ENCODE measurements at places on chromosomes 5 and 9.

DNA sequence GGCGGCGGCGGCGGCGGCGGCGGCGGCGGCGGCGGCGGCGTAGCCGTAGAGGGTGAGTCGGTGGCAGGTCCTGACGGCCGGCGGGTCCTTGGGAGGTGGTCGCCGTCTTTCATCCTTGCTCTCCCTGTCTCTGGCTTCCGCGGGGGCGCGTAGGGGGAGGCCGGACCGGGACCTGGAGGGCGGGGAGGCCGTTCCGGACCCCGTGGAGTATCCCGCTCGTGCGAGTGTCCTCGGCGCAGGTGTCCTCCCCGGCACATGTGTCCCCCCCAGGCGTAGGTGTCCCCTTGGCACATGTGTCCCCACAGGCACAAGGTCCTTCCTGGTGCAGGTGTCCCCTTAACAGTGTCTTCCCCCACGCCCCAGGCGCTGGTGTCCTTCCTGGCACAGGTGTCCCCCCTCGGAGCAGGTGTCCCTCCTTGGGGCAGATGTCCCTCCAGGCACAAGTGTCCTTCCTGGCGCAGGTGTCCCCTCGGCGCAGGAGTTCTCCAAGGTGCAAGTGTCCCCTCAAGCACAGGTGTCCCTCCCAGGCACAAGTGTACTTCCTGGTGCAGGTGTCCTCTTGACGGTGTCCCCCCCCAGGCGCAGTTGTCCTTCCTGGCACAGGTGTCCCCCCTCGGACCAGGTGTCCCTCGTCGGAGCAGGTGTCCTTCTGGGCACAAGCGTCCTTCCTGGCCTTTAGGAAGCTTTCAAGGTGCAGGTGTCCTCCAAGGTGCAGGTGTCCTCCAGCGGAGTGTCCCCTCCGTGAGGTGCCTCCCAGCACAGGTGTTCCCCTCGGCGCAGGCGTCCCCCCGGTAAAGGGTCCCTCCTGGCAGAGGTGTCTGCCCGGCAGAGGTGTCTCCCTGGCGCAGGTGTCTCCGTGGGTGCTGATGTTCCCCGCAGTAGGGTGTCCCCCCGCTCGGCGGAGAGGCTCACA is 519 bp downstream of the EXOC3 start:
- DNase-seq: no peak

GRCh38 chr9:134891713-134892112 is 11.1 kb downstream of the FCN2 start:
- DNase-seq: no peak

DNA sequence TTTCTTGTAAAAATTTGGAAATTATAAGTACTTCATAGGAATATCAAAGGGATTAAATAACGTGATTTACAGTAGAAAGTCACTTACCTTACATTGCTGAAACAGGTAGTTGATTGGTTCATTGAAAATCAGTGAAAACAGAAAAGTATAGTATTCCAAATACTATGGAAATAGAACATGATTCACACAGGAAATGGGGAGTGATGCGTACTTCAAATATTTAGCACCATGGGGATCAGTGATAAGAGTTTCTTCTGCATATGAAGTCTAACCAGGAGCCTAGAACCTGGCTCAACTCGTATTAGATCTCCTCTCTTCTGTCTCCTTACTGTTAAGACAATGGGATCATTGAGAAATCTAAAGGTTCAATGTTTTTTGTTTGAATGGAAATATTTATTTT is 133.3 kb downstream of the FAM174A start:
- no peak for DNase-seq

DNA sequence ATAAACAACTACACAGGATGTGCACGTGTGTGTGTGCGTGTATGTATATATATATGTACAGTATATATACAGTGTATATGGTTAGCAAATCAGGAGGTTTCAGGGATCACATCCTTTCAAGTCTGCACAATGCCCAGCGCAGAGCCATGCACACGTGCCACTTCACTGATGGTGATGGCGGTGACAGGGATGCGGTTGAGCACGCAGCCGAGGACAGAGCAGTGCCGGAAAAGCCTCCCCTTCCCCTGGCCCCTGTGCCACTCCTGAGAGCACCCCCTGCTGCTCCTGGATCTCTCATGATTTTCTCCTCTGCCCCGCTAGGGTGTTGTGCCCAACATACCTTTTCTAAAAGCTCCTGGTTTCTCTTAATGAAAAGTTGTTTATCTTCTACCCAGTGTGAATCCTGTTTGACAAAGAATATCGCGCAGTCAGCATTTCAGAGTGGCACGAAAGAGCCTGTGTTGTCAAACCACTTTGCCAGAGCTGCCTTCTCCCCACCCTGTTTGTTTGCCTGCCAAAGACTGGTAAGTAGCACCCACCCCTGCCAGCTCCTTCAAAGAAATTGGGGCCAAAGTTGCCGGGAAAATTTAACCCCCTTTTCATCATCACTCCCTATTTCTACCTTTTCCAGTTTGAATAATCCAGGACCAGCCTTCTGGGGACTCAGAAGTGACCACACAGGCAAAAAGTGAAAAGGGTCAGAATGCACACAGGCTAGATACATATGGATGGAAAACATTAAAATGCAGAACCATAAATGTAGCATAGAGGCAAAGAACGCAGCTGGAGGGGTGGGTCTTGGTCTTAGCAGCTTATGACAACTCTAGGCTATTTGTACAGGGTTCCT is 126.2 kb upstream of the DPYSL3 start:
- DNase-seq: no peak

DNA sequence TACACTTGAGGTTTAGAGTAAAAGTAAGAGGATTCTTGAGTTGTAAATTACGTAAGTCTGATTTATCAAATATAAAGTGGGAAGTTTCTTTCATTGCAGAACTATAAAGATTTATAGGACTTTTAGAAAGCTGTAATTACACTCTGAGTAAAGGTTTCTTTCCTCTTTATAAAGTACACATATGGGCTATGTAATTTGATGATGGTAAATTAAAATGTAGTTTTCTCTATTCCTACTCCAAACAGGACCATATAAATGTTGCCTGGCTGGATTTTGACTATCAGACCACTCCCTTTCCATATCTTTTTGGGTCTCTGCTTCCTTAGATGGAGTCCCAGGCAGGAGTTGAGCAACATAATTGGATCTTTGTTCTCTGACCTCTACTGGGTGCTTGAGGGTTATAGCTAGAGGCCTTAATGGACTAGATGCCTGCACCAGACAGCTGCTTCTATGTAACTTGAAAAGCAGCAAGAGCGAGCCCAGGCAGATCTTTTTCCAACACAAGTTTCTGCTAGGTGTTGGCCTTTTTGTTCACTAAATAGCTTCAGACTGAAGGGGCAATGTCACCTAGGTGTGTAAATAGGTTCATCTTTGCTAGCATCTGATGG is 11.4 kb upstream of the TEX48 start:
- no peak for DNase-seq

GRCh38 chr5:76221311-76221710 is 138.1 kb downstream of the SV2C start:
- no peak for DNase-seq

DNA sequence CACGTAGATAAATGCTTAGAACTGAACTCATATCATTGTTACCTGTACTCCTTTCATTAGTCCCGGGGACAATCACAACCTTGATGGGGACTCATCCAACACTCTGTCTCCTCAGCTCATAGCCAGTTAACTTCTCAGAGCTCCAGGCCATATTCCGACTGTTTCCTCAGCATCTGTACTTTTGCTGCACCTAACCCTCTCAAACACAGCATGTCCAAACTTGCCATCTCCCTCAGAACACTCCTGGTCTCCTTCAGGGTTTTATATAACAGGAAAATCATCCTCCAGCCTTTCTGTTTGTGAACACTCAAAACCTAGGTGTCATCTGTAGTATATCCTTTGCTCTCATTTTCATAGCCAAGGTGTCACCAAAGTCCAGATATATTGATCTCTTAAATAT is 150.5 kb downstream of the CDH6 start:
- no peak for DNase-seq

- DNase-seq: no peak
Measured at GRCh38 chr5:142206801-142207200, 98.2 kb downstream of the NDFIP1 start.

- DNase-seq: no peak
Measured at GRCh38 chr9:9337129-9337528, 1275.7 kb downstream of the PTPRD start.

- peak; percentile 35 for DNase-seq
Measured at GRCh38 chr5:115180165-115180709, 10.5 kb upstream of the TRIM36 start.

DNA sequence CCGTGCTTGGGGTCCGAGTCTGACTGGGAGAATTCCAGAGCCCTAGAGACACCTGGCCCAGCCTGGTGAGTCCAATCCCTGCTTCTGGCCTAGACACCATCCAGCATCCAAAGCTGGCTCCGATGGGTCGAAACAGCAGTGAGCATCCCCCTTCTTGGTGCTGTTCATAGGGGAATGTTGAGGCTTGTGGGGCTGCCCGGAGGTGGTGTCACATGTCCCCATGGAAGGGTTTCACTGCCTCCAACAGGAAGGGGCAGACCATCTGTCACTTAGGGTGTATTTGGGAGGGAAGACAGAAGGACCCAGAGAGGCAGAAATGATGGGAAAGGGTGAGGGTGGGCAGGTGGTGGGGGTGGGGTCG is 13.9 kb downstream of the C9orf50 start:
- DNase-seq: no peak

GRCh38 chr5:137218896-137219295 is 280.2 kb downstream of the SPOCK1 start:
- no peak for DNase-seq

DNA sequence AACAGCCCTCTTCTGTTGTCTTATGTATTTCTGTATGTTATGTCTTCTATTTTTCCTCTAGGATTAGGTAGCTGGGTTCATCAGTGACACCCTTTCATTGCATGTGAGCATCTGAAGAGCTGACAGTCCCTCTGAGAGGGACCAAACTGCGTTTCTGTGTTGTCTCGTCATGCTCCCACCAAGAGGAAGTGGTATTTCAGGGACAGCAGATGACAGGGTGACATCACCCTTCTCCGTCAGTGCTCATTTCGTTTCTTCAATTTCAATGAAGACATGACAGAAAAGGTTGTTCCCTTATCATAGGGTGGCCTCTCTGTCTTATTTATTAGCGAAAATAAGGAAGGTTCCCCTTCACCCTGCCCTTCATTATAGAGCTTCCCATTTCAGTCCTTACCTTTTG is 225.9 kb upstream of the NR4A3 start:
- no peak for DNase-seq

DNA sequence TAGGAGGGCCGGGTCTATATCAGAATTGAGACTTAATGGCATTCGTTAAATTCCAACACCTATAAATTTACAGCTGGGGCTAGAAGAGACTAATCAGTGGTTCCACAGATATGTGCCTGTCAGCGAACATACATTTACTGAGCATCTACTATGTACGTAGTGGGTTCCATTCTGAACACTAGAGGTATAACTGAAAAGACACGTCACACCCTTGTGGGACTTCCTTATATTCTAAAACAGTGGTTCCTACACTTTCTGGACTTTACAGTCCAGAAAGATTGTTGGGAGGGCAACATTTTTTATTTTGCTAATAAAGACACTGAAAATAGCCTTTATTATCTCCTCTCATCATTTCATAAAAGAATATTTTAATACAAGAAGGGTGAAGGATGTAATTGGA is 140.5 kb downstream of the SCAMP1 start:
- no peak for DNase-seq

GRCh38 chr9:15541872-15542271 is 11.0 kb upstream of the CCDC171 start:
- DNase-seq: no peak

DNA sequence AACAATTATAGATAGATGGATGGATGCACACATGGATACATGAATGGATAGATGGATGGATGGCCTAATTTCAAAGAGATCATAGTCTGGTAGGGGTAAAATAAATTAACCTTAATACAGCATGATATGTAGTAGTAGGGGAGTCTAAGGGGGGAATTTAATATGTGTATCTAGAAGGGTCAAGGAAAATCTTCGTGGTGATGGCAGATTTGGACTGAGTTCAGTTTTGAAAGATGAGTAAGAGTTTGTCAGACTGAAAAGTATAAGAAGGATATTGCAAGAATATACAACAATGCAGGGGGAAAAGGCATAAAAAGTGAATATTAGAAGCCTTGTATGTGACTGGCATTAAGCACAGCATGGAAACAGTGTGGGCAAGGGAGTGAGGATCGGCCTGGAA is 98.7 kb downstream of the ZNF462 start:
- DNase-seq: no peak

DNA sequence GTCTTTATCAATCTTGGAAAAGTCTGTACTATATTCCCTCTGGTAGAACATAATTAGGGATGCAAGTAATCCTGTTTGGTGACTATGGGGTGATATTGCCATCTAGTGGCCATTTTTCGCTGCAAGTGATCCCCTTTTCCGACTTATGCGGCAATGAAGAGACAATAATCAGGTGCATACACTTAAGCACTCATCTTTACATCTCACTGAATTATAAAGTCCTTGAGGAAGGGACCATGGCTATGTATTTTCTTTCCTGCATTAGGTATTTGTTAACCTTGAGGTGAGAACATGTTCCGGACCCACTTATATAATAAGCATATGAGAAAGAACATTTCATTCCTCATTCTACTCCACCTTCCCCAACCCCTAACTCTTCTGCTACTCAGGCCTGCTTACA is 19.6 kb upstream of the LIX1 start:
- peak; percentile 56 for DNase-seq

GRCh38 chr5:15014809-15015208 is 143.2 kb upstream of the ANKH start:
- no peak for DNase-seq

- DNase-seq: no peak
Measured at GRCh38 chr5:171524466-171524865, 105.0 kb downstream of the FGF18 start.

- DNase-seq: no peak
Measured at GRCh38 chr9:75002422-75003023, 25.6 kb downstream of the CARNMT1 start.

- DNase-seq: no peak
Measured at GRCh38 chr5:72628771-72629371, 121.7 kb upstream of the ZNF366 start.

DNA sequence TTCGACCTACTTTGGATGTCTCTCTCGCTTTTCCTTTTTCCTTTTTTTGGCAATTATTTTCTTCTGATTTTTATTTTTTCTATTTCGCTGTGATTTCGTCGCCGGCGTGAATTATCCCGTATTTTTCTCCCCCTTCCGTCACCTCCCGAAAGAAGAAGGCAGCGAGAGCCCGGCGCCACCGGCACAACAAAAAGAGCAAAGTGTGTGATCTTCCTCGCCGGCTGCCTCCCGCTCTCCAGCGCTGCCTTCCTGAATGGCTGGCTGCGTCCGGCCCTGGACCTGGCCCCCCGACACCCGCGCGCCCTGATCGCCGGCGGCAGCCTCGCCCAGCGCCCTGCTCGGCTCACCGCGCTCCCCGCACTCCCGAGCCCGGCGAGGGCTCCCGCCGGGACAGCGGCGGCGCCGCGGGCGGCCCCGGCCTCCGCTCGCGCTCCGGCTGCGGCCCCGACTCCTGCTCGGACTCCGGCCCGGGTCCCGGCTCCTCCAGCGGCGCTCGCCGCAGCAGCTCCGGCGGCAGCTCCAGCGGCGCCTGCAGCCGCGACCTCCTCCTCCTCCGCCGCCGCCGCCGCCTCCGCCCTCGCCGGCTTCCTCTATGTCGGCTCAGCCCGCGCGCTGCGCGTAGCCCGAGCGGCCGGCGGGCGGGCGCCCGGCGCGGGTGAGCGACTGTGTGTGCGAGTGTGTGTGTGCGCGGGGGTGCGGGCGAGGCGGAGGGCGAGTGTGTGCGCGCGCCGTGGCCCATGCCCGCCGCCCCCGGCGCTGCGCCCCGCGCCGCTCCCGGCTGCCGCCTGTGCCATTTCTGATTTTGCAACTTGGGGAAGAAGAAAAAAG is 960 bp downstream of the NR2F1 start:
- DNase-seq: no peak

- no peak for DNase-seq
Measured at GRCh38 chr5:75551471-75551870, 39.8 kb downstream of the POLK start.

GRCh38 chr5:180790020-180790419 is 12.6 kb downstream of the MGAT1 start:
- no peak for DNase-seq
